ENCODE measurements at places on chromosomes 16 and 17.

DNA sequence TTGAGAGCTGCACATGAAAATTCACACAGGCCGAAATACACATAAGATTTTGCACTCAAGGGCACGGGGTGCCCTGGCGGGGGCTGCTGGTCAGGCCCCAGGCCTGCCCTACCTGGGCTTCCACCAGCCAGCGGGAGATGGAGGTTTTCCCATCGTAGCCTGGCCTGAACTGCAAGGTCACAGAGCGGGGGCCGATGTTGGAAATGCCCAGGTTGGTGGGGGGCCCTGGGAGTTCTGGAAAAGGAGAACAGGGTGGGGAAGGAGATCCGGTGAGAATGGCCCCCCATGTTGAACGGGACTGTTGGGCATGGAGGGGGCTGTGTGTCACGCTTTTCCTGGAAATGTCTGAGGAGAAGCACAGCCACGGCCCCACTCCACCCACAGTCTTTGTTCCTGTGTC is 87.3 kb upstream of the CDC42EP4 start:
- DNase-seq: no peak

- no peak for DNase-seq
These were observed 29.4 kb upstream of the GNA13 start for GRCh38 chr17:65085951-65086350.

DNA sequence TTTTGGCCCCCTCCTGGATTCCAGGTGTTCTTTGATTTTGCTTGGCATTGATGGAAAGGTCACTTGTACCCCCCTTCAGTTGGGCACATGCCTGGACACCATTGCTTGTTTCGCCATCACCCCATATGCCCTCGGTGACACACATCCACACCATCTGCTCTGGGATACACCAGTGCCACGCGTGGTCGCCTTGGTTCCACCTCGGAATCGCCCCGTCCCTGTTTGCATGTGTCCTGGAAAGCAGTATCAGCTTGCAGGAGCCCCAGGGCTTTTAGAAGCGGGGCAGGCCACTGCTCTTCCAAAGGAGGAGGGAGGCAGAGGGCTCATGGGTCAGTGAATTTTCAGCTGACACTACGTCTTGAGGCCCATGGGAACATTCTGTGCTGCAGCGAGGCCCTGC is 607.9 kb downstream of the KCNJ18 start:
- no peak for DNase-seq

DNA sequence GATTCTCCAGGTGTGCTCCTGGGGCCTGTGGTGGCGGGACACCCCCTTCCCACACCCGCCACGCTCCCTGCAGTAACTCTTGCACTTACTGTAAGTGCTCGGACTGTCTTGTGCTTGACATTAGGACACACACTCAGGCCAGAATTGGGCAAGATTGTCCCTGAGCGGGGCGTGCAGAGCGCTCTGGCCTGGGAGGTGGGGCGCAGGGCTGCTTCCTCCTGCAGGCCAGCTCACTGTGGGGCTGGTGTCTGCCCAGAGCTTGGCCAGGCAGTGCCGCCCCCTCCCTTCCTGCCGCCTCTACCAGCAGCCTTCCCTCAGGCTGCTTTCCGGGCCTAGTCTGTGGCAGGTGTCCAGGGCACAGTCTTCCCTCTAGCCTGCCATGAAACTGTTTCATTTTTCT is 6.1 kb upstream of the ATP6V0C start:
- no peak for DNase-seq

DNA sequence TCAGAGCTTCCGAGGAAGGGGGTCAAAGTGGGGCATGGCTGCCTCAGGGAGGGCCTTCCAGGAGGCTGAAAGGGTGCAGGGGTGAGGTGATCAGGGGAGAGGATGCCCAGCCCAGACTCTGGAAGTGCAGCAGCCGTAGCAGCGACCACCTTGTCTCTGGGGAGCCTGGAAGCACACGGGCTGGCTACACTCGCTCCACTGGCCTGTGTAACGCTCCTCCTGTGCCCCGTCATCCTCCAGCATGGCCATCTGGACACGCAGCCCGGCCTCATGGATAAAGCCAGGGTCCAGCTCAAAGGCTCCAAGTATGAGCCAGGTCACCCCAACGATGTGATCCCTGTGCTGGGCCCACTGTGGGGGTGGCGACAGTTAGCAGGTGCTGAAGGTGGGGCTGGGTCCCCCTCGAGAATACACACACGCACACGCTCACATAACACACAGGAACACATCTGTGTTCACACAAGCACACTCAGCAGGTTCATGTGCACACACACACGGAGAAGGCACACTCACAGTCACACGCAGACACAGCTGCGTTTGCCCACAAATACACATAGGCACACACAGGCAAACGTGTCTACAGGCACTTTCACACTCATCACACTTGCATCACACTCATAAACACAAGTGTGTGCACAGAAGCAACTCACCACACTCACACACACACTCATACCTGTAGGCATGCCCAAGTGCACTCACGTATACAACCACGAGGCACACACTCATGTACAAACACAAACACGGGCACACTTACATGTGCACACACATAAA is 19.3 kb downstream of the POLR3K start:
- no peak for DNase-seq

DNA sequence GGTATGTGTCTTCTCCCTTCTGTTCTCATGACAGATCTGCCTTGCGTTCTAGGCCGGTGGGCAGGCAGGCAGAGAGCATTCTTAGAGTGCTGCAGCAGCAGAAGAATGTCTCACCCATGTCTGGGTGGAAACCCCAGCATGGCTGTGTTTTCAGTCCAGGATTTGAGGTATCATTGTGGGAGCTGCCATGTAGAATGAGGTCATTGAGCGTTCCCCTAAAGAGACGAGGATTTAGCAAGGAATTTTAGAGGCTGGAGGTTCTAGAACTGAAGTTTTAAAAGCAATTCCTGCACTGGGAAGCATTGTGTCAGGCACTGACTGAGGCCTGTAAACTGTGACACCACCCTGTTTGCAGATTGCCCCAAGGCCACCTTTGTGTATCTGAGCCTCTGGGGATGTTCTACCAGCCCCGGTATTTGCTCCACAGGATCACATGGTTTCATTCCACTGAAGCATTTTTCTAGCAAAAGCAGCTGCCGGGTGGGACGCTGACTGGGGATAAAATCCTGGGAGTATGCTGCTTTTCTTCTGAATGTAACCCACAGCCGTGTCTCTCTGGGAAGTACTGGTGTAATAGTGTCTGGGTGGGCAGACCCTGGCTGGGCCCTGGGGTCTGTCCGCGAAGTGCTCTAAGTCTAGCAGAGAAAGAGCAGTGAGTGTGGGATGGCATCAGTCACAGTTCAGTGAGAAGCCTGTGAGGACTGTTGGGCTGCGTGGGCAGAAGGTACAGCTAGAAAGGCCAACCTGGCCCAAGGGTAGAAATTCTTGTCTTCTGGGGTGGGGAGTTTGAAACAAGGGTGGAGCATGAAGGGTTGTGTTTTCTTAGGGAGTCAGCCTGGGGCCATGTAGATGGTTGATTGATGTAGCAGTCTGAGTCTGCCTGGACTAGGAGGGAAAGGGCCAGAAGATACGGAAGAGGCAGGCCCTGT is 30.2 kb downstream of the PLCD3 start:
- DNase-seq: no peak

Data from NCI-H69 (cell line).